ENCODE measurements at places on chromosomes 13 and 19.

- no peak for DNase-seq
- no peak overlapping the region for H3K4me3 ChIP-seq
- no peaks in the 10 kb centered on the region for H3K4me1 ChIP-seq
- no peaks in the 10 kb centered on the region for H3K27me3 ChIP-seq
- H3K36me3 ChIP-seq, result no peaks in the 10 kb centered on the region
- H3K27ac ChIP-seq, result no peak overlapping the region
These were observed 1250.7 kb downstream of the UQCRFS1 start for GRCh38 chr19:27962264-27962663.

GRCh38 chr13:30743319-30744055 lies 8.1 kb downstream of the ALOX5AP start:
- H3K27ac ChIP-seq, result peak overlapping the region; percentile 81
- H3K27me3 ChIP-seq, result no peaks in the 10 kb centered on the region
- peaks cover 79% of the 10 kb centered on the region for H3K4me1 ChIP-seq
- peak; percentile 23 for DNase-seq

DNA sequence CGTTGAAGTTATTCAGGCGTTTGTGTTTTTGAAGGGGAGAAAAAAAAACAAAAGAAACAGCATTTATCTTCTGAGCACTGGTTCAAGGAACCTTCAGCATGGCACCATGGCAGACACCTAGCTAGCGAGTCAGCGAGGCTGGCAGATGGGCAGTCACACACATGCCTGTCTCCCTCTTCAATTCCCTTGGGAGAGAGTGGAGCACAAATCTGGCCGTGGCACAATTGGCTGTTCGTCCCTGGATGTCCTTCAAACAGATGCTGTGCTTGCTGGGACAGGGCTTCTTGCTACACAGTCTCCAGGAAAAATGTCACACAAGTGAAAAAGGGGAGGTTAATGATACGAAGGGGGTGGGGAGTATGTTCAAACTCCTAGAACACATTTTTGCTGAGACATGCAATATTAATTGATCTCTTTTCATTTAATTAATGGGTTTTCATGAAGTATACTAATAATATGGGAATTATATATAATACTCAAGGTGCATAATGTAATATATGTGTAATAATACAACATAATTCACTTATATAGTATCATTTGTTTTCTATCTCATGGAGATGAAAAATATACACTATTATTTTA lies 1674.5 kb upstream of the SLC10A2 start:
- no peaks in the 10 kb centered on the region for H3K4me1 ChIP-seq
- no peaks in the 10 kb centered on the region for H3K36me3 ChIP-seq
- DNase-seq, result no peak
- no peaks in the 10 kb centered on the region for H3K27me3 ChIP-seq
- H3K4me3 ChIP-seq, result no peak overlapping the region

DNA sequence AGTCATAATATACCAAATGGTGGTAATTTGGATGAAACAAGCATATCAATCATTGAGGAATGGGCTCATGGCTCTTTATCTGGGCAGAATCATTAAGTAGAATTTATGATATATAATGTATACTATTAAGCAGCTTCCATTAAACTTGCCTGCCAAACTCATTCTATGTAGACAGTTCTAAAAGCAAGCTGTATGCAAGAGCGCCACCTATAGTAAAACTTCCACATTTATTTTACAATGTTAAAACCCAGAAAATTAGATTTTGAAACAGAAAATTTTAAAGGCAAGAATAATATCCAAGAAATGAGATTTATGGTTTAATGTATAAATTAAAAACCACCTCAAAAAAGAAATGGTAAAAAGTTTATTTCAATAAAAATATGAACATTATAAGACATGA lies 161.5 kb downstream of the MZT1 start:
- DNase-seq, result no peak
- H3K4me3 ChIP-seq, result no peak overlapping the region
- no peaks in the 10 kb centered on the region for H3K4me1 ChIP-seq
- H3K27me3 ChIP-seq, result no peaks in the 10 kb centered on the region
- no peak overlapping the region for H3K27ac ChIP-seq

DNA sequence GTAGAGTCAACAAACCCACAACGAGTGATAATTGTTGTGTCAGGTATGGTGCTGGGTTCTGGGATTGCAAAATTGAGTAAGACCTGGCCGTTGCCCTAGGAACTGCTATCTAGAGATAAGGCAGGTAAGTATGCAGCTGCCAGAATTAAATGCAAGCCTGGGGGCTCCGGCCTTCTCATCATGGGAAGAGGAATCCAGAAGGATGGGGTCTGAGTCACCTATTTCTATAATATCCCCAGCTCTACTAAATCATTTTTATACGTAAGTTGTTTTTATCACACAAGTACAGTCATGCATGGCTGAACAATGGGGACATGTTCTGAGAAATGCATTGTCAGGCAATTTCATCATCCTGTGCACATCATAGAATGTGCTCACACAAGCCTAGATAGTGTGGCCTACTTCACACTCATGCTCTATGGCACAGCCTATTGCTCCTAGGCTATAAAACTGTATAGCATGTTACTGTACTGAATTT lies 203.0 kb downstream of the KLF5 start:
- DNase-seq, result no peak
- H3K27ac ChIP-seq, result no peak overlapping the region
- no peaks in the 10 kb centered on the region for H3K27me3 ChIP-seq
